ENCODE measurements at places on chromosomes 4 and X.

- DNase-seq, result no peak
Observed at GRCh38 chrX:155179346-155179997, 36.8 kb upstream of the VBP1 start.

DNA sequence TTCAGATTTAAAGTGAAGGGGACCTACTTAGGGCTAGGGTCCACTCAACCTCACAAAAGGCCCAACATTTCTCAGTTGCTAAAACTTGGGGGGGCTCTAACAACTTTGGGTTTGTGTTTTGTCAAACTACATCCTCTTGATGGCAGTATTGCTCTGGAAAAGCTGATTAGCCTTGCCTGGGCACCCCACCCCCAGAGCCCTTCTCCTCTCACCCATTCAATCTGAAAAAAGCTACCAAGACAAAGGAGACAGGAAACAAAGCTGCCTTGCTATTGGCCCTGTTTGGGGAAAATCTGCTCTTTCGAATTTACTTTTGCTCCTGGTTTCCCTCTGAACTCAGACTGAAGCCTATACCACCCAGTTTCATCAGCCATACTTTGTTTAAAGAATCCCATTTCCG, 195.2 kb upstream of the STK26 start:
- no peak for DNase-seq

DNA sequence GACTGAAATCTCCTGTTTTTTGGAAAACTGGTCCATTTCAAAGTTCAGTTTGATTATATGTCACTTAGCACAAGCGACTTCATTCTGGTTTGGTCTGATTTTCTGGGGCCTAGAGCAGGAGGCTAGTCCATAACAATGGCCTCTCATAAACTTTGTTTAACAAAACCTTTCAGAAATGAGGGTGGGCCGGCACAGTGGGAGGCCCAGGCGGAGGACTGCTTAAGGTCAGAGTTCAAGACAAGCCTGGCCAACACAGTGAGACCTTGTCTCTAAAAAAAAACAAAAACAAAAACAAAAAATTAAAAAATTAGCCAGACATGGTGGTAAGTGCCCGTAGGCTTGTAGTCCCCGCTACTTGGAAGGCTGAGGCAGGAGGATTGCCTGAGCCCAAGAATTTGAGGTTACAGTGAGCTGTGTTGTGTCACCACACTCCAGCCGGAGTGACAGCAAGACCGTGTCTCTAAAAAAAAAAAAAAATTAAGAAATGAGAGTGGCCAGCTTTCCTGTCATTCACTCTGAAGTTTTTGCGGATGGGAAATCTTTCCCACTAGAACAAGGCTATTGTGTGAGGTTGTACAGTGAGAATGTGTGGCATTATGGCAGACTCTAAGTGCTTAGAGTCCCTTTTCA, 1.2 kb upstream of the PLAC8 start:
- DNase-seq, result no peak

- no peak for DNase-seq
Observed at GRCh38 chrX:86711531-86712180, 563.4 kb downstream of the DACH2 start.

DNA sequence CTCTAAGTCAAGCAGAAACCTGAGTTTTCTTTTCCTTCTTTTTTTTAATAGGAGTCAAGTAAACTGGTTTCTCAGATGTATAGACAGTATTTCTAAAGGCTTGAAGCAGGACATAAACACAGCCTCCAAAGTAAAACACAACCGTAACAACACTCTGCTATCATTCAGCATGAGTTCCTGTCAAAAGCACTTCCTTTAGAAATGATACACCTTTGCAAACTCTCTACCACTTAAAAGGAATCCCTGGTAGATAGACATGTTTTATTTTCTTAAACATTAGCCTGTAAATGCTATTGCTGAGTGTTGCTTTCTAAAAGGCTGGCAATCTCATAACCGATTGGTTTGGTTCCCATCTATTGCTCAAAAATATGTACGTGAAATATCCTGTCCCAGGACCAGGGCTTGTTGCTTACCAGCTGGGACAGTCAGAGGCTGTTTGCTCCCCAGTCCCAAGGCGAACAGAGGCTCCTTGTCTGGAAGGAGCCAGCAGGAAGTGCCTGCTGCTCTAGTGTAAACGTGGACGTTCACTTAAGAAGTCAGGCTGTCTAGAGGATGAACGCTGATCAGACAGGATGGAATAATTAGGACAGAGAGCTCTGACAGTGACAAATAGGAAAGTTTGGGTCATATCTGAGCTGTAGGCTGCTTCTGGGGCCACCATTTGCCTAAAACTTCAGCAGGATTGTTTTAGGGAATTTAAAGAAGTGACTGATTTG, 173.9 kb upstream of the KLF3 start:
- no peak for DNase-seq

- DNase-seq, result no peak
Observed at GRCh38 chr4:175035905-175036304, 117.7 kb downstream of the ADAM29 start.

All from LNCaP clone FGC (cell line).